ENCODE measurements at places on chromosomes 6 and 20.

GRCh38 chr6:77217896-77218295 is 245.4 kb downstream of the HTR1B start:
- DNase-seq: no peak

- DNase-seq: no peak
These were observed 41.2 kb downstream of the THBS2 start for GRCh38 chr6:169212436-169212835.

- no peak for DNase-seq
These were observed 49.0 kb downstream of the SSR1 start for GRCh38 chr6:7264041-7264440.

DNA sequence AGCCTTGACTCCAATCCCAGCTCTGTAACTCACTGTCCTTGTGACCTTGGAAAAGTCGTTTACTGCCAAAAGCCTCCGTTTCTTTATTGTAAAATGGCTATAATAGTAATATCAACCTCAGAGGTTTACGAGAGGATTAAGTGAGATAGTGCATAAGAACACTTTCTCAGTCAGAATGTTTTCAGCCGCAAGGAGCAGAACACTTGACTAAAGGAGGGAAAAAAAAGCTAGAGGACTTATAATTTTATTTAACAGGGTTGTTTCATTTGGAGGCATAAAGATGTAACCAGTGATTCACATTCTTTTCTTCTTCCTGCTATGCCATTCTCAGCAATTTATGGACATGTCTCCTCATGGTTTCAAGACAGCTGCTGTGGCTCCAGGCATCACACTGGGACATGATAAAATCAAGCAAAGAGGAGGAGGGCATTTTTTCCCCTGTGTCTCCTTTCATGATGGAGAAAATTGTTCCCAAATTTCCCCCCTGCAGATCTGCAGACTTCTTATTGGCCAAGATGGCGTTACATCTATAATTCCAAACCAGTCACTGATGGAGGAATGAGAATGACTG is 143.0 kb upstream of the PTPN1 start:
- no peak for DNase-seq

- no peak for DNase-seq
These were observed 59.6 kb downstream of the ERMARD start for GRCh38 chr6:169811072-169811471.

GRCh38 chr6:84280030-84280429 is 52.6 kb upstream of the CEP162 start:
- no peak for DNase-seq

DNA sequence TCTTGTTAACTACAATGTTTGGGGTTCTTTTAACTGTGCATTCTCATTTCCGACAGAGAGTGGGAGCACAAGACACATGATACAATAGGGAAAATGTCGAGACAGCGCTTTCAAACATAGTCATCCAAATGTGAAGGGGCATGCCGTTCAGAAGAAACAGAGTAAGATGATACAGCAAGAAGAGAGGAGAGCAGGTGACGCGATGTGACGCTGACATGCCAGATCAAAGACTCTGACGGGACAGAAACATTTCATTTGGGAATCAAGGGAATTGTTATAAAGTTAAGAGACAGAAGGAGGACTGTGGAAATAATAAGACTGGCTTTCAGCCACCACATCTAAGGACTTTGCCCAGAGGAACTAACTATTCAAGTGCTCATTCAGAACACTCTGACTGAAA is 117.4 kb downstream of the FAXC start:
- no peak for DNase-seq
